ENCODE measurements at places on chromosomes 5 and 9. TPM values are rescaled to one million over a fixed set of nuclear protein-coding genes. Genes with fewer than 3 reads are reported as not detected.

The PHAX gene
- total RNA-seq, result 43.0 TPM

The PCDH12 gene
- not detected for total RNA-seq

The PPP2CA gene
- total RNA-seq, result 92.3 TPM

The EDIL3 gene
- 45.8 TPM for total RNA-seq

The ARHGEF28 gene
- total RNA-seq, result 11.3 TPM

The TMEM215 gene
- not detected for total RNA-seq

The LRRTM2 gene
- total RNA-seq, result 0.12 TPM

The SLC6A18 gene
- total RNA-seq, result not detected

The SMARCA2 gene
- 64.2 TPM for total RNA-seq

The ECM2 gene
- total RNA-seq, result 0.72 TPM

The SHISAL2B gene
- total RNA-seq, result not detected

The MPDZ gene
- total RNA-seq, result 13.7 TPM

The CEMIP2 gene
- 26.3 TPM for total RNA-seq

The IQGAP2 gene
- total RNA-seq, result 0.24 TPM

The SLC27A4 gene
- total RNA-seq, result 22.1 TPM

The SLCO6A1 gene
- 0.60 TPM for total RNA-seq

The PCDHGC3 gene
- total RNA-seq, result 75.6 TPM

The TJP2 gene
- 18.3 TPM for total RNA-seq

The PLCXD3 gene
- 0.20 TPM for total RNA-seq

The PRUNE2 gene
- 0.12 TPM for total RNA-seq

The PCA3 gene
- not detected for total RNA-seq

The ABCA2 gene
- 4.1 TPM for total RNA-seq

The GABRG2 gene
- total RNA-seq, result not detected

The FAM200C gene
- 7.4 TPM for total RNA-seq

The PCDHGA12 gene
- 19.9 TPM for total RNA-seq

The KIF20A gene
- total RNA-seq, result 161 TPM

The OBP2B gene
- total RNA-seq, result not detected

The FLT4 gene
- not detected for total RNA-seq

The ATOX1 gene
- 161 TPM for total RNA-seq

The SLC30A5 gene
- total RNA-seq, result 44.1 TPM

The KCNV2 gene
- not detected for total RNA-seq

The PCDHGA1 gene
- total RNA-seq, result 3.3 TPM

The IFNA13 gene
- not detected for total RNA-seq

The CDKN2B gene
- 9.5 TPM for total RNA-seq

The HARS2 gene
- total RNA-seq, result 22.6 TPM

The RGS7BP gene
- total RNA-seq, result not detected

The PCDHB11 gene
- 0.20 TPM for total RNA-seq

The IL13 gene
- not detected for total RNA-seq

The ARL10 gene
- total RNA-seq, result 1.4 TPM

The SH3RF2 gene
- 6.8 TPM for total RNA-seq

The TTC1 gene
- 46.9 TPM for total RNA-seq

The GARNL3 gene
- total RNA-seq, result 2.5 TPM

The GADD45G gene
- total RNA-seq, result not detected

The TEK gene
- not detected for total RNA-seq

The ELP1 gene
- total RNA-seq, result 24.2 TPM

The ADRB2 gene
- total RNA-seq, result 0.59 TPM

The ACOT12 gene
- total RNA-seq, result not detected

The CRHBP gene
- total RNA-seq, result 0.29 TPM

The ARRDC1 gene
- 15.0 TPM for total RNA-seq

The ALDOB gene
- not detected for total RNA-seq
